ENCODE measurements at places on chromosomes 4 and X.

GRCh38 chrX:107465932-107466620 is 16.6 kb downstream of the FRMPD3 start:
- DNase-seq = no peak

DNA sequence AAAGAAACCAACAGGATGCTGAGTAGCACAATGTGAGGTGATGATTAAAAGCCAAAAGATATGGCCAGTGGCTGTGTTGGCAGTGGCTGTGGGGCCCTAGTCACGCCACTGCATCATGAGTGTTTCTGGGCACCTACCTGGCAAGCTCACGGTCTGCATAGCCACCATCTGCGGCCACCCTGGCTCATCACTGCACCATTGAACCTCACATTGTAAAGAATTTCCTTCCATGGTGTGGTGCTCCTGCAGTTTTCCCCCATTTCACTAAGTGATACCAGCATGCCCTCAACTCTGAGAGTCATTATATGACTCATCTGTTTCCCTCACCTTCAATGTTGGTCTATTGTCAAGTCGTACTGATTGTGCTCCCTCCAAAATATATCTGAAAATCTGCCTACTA is 45.5 kb upstream of the CLNK start:
- DNase-seq = no peak

- DNase-seq = no peak
Measured at GRCh38 chr4:120202222-120202621, 135.6 kb upstream of the MAD2L1 start.

DNA sequence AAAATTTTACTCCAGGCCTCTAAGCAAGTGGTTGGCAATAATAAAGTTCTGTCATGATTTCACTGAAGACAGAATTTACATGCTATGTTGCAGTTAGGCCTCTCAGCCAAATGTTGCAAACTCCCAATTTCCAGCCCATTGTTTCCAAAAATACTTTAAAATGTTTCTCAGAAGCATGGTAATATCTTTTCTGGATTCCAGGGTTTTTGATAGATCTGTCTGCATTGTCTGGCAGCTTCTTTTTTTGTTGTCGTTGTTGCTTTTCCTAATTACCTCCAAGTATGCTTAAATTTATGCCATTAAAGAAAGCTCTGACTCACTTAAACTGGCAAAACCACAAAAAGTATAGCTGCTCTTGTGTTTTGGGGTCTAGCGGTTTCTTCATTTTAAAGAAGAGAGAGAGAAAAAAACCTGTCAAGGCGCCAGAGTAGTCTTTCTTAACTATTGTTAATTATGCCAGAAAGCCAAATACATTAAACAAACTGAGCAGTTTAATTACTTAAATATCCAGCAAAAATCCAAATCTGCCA is 97.0 kb downstream of the AGTR2 start:
- DNase-seq = no peak

GRCh38 chr4:6377626-6378492 is 94.6 kb downstream of the PPP2R2C start:
- no peak for DNase-seq
